ENCODE measurements at places on chromosomes 5 and 9.

DNA sequence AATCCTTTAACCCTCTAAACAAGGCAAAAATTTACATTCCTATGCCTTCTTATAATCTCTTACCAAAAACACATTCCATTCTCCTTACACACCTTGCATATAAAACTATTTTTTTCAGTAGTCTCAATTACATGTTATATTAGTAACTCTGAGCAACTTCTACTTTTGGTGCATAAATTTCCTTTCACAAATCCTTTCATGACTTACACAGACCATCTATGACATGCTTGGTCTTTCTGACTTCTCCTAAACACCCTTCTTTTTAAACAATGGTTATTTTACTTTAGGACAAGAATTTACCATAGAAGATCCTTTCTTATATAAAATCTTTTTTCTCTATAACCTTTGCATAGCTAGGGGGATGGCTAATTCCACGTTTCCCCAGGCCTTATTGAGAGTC lies 208.0 kb upstream of the ARRDC3 start:
- DNase-seq = no peak

DNA sequence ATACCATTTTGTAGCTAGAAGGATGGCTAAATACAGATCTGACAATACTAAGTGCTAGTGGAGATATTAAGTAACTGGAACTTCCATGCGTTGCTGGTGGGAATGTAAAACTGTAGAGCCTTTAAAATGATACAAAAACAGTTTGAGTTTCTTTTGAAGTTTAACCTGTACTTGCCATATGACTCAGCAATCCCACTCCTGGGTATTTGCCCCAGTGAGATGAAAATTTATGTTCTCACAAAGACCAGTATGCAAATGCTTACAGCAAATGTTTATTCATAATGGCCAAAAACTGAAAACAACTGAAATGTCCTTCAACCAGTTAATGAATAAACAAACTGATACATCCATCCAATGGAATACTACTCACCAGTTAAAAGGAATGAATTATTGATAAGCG lies 137.3 kb downstream of the SLC12A2 start:
- no peak for DNase-seq

GRCh38 chr9:72333709-72334108 lies 31.3 kb downstream of the ZFAND5 start:
- no peak for DNase-seq

DNA sequence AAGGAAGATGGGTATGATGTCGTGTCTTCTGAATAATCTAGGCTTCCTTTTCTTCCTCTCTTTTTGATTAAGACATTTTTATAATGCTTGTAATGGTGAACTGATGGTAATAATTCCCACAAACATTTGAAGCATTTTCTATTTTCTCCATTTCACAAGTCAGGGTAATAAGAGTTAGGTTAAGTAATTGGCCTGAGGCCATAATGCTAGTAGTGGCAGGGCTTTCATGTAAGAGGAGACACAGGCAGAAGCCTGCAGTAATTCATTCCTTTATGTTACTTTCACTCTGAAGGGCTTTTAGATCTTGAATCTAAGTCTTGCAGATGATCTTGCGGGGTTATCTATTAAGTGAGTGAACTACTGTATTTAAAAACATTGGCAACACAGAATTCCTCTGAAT lies 374.9 kb downstream of the MAT2B start:
- no peak for DNase-seq

DNA sequence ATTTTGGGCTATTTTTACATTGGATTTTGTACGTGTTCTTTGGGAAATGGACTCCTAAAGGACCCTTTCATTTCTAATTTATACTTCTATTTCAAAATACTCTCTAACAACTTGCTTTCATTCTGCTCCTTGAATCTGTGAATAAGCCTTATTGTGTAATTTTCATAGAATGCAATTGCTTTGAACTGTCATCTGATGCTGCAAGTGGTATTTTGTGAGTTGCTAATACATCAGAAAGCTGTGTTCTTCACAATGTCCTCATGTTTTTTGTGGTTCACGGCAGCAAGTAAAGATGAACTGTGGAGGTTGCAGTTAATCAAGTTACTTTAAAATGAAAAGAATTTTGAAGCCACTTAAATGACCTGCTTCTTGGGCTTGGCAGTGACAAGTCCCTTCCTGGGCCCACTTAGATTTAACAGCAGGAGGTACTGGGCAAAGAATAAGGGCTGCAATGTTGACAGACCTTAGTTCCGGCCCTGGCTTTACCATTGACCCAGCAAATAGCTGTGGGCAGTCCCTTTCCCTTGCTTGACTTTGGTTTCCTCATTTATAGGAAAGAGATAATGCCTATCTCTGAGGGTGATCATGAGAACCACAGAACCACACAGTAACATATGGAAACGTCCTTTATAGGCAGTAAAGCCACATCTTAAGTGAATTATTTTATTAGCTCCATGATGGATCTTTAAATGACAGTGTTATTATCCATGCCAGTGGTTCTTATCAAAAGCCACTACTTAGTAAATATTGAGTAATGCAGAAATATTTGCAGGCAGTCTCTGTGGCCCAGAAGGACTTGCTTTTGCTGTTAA lies 54.8 kb downstream of the IQGAP2 start:
- peak; percentile 34 for DNase-seq

DNA sequence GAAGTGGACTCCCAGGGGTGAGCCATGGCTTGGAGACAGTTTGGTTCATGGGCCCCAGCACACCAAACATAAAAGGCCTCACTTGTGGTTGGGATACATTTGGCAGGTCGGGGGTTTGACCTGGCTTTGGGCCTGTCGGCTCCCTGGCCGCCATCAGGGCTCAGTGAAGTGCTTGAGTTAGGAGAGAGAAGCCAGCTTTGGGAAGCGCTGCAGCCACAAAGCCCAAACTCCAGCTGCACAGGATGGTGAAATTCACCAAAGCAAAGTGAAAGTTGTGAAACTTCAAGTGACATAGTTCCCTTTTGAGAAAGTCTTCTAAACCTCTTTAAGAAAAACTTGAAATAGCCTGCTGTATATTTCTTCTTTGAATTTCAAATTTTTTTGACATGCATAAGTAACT lies 27.5 kb downstream of the SLC46A2 start:
- DNase-seq = no peak

DNA sequence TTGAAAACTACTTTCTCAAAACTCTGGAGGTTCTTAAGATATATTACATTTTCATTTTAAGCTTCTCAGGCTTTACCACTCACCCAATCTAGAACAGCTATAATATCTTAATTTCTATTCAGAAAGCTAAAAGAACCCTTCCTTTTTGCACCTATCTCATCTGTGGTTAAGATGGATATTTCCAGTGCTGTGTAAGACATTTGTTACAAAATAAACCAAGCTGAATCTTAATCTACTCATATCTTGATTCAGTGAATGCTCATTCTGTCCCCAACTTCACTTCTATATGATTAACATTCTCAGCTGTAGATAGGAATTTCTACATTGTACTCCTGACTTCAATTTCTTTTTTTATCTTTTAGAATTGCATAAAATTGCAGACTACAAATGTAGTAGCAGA lies 15.0 kb downstream of the ABHD17B start:
- DNase-seq = no peak

GRCh38 chr5:142048272-142048671 lies 35.4 kb upstream of the GNPDA1 start:
- DNase-seq = no peak

GRCh38 chr9:122080986-122081385 lies 12.1 kb downstream of the TTLL11 start:
- DNase-seq = no peak

DNA sequence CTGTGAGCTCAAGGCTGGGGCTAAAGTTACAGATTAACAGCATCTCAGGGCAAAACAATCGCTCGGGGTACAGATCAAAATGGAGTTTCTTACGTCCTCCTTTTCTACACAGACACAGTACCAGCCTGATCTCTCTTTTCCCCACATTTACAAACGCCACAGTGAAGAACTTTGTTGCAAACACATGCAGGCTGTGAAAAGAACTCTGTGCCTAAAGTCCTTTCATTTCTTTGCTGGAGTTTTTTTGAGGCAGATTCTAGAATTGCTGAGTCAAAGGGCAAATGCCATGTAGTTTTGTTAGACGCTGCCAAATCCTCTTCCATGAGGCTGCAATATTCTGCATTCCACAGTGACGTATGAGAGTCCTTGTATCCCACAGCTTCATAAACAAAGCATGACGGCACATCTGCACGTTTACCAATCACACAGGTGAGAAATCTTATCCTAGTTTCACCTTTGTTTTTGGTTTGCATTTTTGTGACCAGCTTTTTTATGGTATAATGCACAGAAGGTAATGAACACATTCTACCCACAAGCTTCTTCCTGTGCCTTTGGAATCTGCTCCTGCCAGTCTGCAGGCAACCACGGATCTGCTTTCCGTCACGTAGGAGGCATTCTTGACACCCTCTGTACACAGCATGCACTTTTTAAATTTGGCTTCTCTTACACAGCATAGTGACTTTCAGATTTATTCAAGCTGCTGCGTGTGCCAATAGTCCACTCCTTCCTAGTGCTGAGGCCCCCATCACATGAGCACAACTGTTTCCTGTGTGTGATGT lies 44.6 kb upstream of the LPCAT1 start:
- no peak for DNase-seq

- no peak for DNase-seq
These were observed 17.8 kb upstream of the SPATA31E1 start for GRCh38 chr9:87864915-87865314.

Measured in HuH-7 (cell line).